GM04503 (cell line): ENCODE measurements at places on chromosomes 12 and 14.
A peak's percentile ranks its signal among the peaks of the same experiment; 100 is the strongest.

DNA sequence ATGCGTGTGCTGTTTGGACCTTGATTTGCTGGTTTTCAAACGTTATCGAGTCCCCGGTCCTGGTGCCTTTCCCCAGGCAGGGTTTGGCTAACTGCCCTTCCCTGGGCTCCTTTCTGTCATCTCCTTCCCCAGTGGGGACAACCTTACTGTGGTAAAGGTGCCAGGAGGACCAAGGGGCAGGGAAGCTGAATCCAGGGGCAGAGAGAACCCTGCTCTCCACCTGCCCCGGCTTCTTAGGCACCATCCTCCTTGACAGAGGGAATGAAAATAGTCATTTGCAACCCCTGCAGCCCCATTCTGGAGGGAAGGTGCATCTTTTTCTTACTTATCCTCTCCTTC, 5.0 kb downstream of the CEBPE start:
- no peak for DNase-seq

GRCh38 chr12:5905757-5906156, 39.3 kb downstream of the ANO2 start:
- no peak for DNase-seq

DNA sequence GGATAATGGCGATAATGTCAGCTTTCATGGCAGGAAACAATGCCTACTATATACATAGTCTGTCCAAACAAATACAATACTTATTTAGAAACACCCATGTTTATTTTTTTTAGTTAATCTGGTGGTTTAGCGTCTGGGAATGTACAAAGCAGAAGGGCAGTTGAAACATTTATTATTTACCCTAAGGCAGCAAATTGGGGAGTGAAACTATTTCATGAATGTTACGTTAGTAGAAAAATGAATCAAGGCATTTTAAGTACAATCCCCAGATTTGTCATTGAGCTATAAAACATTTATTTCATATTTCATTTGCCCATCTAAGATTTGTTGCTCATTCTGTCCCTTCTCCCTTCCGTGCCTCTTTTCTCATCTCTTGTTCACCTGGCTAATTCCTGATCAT, 87.1 kb upstream of the ATF1 start:
- no peak for DNase-seq

DNA sequence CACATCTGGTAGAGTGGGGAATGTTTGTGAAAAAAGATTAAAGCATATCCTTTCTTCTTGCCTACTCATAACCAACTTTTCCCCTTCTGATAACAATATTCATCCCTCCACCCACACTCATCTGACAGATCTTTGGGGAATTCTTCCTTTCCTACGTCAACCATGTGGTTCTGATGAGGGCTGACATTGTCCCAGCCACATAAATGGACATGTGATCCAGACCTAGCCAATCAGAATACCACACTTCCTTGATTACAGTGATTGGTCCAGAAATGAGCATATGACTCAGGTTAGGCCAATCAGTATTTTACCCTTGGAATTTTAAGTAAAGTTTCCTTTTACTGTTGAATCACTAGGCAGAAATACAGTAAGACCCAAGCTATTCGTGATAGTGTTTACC, 58.9 kb downstream of the GPR65 start:
- DNase-seq = no peak

- DNase-seq = no peak
These were observed 76.9 kb upstream of the PSMA6 start for GRCh38 chr14:35215110-35215813.

DNA sequence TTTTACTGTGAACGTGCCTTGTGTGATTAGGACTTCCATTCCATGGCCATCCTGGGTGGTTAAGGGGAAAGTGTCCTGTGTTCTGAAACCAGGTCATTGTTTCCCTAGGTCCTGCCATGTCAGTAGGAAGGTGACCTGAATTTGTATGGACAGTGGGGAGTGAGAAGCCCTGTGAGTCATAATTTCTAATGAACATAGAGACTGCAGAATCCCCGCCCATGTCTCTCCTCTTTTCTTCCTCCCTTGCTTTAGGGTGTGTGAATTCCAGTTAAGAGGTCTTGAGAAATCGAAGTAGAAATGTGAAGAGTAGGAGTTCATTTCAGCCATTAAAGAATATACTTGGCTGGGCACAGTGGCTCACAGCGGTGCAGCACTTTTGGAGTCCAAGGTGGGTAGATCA, 8.1 kb downstream of the TTC9 start:
- DNase-seq = no peak

- no peak for DNase-seq
These were observed 3.4 kb downstream of the XPOT start for GRCh38 chr12:64407342-64408223.

- no peak for DNase-seq
These were observed 105.8 kb upstream of the ATXN7L3B start for GRCh38 chr12:74431801-74432200.

GRCh38 chr14:51396222-51396815, 156.3 kb downstream of the TMX1 start:
- peak; percentile 96 for DNase-seq

GRCh38 chr12:12734054-12734453, 16.9 kb downstream of the CDKN1B start:
- peak; percentile 61 for DNase-seq

DNA sequence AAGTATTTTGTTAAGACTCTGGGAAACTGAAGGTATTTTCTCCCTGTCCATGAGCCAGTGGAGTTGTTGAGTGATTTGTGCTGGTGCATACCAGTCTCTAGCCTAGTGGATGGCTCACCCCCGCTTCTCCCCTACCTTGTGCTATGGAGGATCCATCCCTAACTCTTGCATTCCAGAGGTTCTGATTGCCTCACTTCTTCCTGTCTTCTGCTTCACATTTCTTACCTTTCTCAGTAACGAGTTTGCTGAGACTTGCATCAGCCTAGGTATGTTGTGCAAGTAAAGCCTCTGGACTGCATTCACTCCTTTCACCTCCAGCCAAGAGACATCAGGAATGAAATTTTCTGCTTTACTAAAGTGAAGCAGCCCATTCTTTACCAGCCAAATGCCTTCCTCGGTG, 391.6 kb downstream of the ZFP36L1 start:
- no peak for DNase-seq

- no peak for DNase-seq
These were observed 35.3 kb downstream of the KICS2 start for GRCh38 chr12:64186789-64187188.

DNA sequence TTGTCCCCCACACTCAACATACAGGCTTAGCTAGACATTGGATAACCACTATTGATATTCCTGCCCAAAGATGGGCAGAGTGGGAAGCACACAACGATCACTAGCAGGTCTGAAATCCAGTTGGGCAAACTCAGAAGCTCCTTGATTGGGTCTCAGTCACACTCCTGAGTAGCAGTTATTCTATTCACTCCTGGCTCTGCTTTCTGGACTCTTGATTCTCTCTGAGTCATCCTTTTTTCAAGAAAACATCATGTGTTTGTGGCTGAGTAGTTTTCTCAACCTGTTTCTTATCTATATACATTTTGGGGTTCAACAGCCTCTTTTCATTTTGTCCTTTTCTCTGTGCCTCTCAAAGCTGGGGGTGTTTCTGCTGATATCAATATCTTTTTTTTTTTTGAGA, 46.0 kb upstream of the MANSC4 start:
- DNase-seq = no peak

DNA sequence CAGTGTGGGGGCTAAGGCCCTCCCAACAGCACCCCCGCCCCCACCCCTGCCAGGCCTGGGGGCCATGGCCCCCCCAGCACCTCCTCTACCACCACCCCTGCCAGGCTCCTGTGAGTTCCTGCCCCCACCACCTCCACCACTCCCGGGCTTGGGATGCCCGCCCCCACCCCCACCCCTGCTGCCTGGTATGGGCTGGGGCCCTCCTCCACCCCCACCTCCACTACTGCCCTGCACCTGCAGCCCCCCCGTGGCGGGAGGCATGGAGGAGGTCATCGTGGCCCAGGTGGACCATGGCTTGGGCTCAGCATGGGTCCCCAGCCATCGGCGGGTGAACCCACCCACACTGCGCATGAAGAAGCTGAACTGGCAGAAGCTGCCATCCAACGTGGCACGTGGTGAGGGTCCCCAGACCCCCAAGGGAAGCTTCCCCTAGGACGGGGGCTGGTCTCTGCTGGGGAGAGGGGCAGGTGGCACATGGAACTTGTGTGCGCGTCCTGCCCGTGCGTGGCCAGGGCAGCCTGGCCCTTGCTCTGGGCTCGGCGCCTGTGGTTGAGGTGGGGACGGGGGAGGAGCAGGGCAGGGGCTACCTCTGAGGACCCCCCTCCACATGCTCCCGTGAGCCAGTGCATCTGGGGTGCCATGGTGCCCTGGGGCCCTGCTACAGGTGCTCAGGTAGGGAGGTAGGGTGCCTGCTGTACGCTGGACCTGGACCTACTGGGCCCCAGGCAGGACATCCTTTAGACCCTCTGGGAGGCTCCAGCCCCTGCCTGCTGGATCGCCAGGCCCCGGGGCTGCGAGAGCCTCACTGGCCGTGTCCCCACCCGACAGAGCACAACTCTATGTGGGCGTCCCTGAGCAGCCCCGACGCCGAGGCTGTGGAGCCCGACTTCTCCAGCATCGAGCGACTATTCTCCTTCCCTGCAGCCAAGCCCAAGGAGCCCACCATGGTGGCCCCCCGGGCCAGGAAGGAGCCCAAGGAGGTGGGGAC, 16.1 kb upstream of the ADSS1 start:
- no peak for DNase-seq

DNA sequence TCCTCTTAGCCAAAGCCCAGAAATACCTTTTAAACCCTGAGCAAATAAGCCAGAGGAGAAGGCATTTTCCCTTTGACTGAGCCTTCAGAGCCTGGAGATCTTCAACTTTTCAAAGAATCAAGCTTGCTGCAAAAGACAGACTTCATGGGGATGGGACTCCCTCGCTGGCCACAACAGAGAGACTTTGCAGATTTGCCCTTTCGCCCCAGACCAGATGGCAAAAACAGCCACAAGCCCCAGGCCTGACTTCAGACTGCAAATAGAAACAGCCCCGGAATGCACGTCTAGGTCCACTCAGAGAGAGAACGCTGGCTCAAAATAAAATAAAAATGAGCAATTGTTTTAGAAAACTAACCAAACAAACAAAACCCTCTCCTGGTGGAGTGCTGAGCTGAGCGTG, 114.6 kb upstream of the MED13L start:
- DNase-seq = no peak

- DNase-seq = no peak
These were observed 85.0 kb downstream of the SYNE3 start for GRCh38 chr14:95431199-95432143.
